NCI-H1417 treated with DMSO at 0.1 percent for 48 hours (cell line): ENCODE measurements at places on chromosomes 3 and 15.

DNA sequence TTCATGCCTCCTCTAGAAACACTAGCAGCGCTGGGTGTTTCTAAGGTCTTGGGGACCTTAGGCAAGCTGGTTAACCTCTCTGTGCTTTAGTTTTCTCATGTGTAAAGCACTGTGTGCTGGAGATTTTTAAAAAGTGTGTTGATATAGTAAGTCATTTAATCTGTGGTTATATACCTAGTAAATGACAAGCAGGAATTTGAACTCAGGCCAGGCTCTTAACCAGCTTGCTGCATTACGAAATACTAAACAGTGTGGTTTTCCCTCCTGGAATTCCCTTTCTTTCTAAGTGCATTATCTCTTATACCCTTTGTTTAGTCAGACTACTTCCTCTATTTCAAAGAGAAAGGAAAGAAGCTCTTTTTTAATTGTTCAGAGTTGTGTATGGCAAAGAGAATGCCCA is 26.5 kb downstream of the NEO1 start:
- no peak for DNase-seq

- no peak for DNase-seq
Measured at GRCh38 chr15:60788692-60789103, 309.8 kb upstream of the ICE2 start.

- no peak for DNase-seq
Measured at GRCh38 chr15:88894348-88894818, 961 bp downstream of the HAPLN3 start.

DNA sequence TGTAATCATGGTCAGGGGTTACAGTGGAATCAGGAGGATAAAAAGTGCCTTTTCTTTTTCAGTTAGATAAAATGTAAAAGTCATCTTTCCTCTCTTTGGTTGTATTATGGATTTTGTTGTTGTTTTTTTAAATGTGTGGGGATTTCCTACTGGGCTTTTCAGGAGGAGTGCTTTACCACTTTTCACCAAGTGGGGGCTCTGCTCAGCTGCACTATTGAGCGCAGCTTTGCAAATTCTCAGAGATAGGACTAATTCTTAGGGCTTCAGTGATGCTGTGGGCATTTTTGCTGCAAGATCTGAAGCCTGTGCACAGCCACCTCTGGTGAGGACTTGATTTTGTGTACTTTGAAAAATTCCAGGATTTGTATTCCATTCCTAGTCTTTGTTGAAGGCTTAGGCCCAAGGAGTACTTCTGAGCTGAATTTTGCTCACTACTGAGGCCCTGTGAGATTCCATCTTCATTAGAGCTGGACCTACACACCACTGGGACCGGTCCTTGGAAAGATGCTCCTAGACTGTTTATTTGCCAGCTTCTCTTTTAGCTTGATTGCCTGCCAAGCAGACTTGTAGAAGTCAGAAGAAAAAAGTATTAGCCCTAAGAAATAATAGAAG is 7.5 kb downstream of the GNB5 start:
- no peak for DNase-seq

DNA sequence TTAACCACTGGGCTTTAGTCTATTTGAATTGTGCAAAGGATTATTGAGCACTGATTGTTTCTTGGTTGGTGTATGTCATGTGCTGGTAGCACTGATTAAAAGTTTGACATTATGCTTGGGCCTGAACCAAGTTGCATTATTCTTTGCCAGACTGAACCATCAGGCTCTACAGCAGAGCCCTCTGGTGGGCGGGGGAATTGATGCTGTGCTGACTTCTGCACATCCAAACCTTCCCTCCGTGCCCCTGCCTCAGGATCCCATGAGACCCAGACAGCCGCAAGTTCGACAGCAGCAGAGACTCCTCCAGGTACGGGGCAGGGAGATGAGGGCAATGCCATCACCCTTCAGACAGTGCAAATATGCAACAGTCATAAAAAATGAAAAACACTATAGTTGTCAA is 28.4 kb upstream of the P2RY12 start:
- no peak for DNase-seq

GRCh38 chr3:58000306-58001085 is 7.7 kb upstream of the FLNB start:
- DNase-seq = no peak

DNA sequence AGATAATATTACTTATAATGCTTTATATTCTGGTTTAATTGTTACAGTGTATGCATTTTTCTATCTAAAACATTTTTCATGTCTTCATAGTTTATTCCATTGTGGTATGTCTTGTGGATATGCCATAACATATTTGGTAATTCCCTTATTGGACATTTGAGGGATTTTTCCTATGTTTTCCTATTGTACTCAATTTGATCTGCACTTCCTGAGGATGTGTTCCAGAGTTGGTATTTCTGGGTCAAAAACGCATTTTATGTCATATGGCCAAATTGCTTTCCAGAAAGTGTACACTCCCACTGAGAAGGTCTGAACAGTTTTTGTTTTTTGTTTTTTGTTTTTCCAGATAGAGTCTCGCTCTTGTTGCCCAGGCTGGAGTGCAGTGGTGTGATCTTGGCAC is 6.8 kb downstream of the ARL8B start:
- no peak for DNase-seq

GRCh38 chr15:29681166-29681845 is 141.0 kb downstream of the TJP1 start:
- no peak for DNase-seq

DNA sequence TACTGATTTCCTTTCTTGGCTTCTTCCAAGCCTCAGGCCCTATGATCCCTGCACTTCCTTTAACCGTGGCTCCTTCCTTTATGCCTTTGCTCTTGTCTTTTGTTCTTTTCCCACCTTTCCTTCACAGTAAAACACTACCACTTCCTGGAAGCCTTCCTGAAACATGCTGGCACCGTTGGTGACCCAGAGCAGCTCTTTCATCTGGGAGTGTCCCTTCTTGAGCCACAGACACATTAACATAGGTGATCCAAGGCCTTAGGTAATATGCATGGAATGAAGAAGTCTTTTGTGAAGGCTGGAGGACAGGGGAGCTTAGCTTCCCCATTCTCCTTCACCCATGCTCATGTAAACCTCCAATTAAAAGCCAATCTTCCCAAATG is 39.4 kb downstream of the AMOTL2 start:
- DNase-seq = no peak
